RKO (cell line): ENCODE measurements at places on chromosomes 4 and X.
A peak's percentile ranks its signal among the peaks of the same experiment; 100 is the strongest.

- peak; percentile 35 for DNase-seq
Measured at GRCh38 chr4:185335579-185335978, 60.1 kb downstream of the LRP2BP start.

- peak; percentile 7 for DNase-seq
Measured at GRCh38 chr4:42855779-42856178, 36.7 kb upstream of the GRXCR1 start.

DNA sequence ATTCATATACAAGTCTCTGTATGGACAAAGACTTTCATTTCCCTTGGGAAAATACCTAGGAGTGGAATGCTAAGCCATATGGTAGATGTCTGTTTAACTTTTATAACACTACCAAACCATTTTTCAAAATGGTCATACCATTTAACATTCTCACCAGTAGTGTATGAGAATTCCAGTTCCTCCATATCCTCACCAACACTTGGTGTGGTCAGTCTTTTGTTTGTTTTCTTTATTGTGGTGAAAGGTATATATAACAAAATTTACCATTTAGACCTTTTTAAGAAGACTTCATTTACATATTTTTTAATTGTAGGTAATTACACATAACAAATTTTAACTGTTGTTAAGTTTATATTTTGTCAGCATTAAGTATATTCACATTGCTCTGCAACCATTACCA, 12.7 kb upstream of the APLN start:
- DNase-seq, result no peak

GRCh38 chr4:4875147-4875546, 15.7 kb downstream of the MSX1 start:
- no peak for DNase-seq

- no peak for DNase-seq
Measured at GRCh38 chr4:170849969-170850368, 760.2 kb upstream of the AADAT start.
